ENCODE measurements at places on chromosomes 7 and 10.

- no peak for DNase-seq
These were observed 340.8 kb downstream of the PHTF2 start for GRCh38 chr7:78139335-78139734.

GRCh38 chr7:25429731-25430130 lies 201.4 kb upstream of the NPVF start:
- no peak for DNase-seq

DNA sequence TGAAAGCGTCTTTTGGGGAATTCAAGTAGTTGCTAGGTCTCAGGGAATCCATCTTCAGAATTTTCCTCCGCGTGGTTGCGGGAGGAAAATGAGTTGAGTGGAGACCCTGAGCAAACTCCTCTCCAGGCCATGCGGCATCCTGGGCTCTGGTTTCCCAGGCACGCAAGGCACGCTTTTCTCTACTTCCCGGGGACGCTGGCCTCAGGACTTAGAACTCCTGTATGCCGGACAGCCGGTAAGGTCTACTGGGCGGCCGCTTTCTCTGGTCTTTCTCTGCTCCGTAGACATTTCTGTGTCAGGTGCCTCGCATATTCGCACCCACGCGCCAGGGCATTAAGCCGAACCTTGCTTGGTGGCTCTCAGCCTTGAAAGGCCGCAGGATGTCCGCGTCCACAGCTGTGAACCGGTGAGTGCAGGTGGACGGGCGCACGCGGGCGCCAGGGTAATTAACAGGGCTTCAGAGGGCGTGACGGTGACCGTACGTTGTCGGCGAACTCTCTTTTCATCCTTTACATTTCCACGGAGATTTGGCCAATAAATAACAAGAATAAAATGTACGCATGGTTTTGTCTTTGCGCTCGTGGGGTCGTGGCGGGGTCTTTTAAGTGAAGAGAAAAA lies 992 bp upstream of the RBM20 start:
- no peak for DNase-seq

DNA sequence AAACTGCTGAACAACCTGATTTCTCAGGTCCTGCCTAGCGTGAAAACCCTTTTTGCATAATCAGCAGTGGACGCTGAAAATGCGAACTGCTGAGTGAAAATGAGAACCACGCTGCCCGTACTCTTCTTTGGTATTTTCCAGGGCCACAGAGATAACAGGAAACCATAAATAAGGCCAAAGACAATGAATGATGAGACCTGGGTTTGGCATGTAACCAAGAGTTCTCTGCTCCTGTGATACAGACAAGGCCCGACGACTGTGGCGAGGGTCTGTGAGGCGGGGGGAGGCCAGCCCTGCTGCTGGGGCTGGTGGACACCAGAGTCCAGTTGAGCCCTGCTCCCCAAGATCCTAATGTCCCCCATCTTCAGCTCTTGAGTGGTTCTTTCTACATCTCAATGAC lies 236.0 kb downstream of the WDR11 start:
- DNase-seq: no peak

- DNase-seq: no peak
These were observed 51.6 kb downstream of the DGKI start for GRCh38 chr7:137795211-137795610.

GRCh38 chr7:20279979-20280378 lies 50.7 kb upstream of the ITGB8 start:
- DNase-seq: no peak

GRCh38 chr10:113142601-113143362 lies 192.7 kb downstream of the TCF7L2 start:
- DNase-seq: peak; percentile 53

GRCh38 chr7:128398841-128399135 lies 11.0 kb downstream of the IMPDH1 start:
- DNase-seq: no peak

DNA sequence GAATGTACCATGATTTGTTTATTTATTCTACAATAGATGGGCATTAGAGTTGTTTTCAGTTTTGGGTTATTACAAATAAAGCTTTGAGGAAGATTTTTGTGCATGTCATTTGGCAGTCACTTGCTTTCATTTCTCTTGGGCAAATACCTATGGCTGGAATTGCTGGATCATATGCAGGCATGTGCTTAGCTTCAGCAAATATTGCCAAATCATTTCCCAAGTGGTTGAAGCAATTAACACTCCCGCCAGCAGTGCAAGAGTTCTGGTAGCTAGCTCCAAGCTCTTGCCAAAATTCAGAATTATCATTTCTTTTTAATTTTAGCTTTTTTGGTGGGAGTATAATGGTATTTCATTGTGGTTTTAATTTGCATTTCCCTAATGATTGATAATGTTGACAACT lies 32.9 kb upstream of the PCBD1 start:
- no peak for DNase-seq

DNA sequence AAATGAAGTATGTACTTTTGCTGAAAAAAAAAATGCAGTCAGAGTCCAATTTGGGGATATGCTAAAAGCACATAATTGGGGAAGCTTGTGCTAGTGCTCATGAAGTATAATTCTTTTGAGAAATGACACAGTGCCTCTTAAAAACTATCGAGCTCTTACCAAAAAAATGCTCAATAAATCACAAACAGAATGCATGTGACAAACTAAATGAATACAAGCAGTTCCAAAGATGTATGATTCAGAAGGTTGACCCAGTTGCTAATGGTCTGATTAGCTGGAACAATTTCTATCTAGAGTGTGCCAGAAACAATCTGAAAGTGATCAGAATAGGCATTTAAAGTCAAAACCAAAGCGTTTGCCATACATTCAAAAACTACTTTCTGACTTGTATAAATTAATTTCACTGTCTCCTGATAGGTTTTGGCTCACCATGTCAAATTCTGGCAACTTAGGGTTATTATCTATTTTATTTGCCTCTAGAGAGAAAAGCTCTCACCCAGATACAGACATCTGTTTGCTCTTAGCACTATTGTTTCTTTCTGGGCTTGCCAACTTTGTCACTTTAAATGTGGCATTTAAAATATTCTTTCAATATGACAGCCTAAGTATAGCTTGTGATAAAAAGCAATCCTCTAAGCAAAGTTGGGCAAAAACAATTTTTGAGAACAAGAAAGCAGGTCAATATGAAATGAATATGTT lies 114.7 kb upstream of the AHR start:
- no peak for DNase-seq

DNA sequence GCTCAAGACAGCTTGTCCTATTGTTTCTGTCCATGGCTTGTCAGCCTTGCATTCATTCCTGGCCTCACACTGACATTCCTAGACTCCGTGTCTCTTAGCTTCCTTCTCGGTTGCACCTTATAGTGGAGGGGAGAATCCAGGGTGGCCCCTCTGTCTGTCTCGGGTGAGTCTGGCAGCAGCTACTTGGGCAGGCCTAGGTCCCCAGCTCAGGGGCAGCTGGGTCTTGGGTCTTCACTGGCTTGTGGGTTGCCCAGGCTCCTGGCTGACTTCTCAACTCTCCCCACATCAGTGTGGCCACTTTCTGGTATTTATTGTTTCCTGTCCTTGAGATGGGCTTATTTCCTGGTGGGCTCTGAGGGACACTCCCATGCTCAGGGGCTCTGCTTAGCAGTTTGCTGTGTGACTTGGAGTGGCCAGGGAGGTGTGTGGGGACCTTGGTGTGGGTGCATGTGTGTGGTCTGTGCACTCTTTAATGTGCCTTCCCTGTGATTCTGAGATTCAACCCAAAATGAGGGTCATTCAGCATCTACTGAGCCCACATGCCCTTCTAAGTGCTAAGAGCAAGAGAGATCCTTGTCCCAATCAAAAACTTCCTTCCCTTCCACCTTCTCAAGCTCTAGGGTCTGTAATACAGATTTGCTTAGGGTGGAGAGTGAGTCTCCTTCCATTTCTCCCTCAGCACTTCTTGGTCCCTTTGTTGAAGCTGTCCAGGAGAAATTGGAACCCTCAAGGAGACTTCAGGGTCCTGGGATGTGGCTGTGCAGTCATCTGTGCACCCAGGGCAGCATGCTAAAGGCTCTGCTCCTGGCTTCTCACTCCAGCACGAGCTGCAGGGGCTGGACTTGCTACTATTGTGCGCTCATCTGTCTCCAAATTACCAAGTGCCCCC lies 20.1 kb downstream of the UPP1 start:
- DNase-seq: no peak

DNA sequence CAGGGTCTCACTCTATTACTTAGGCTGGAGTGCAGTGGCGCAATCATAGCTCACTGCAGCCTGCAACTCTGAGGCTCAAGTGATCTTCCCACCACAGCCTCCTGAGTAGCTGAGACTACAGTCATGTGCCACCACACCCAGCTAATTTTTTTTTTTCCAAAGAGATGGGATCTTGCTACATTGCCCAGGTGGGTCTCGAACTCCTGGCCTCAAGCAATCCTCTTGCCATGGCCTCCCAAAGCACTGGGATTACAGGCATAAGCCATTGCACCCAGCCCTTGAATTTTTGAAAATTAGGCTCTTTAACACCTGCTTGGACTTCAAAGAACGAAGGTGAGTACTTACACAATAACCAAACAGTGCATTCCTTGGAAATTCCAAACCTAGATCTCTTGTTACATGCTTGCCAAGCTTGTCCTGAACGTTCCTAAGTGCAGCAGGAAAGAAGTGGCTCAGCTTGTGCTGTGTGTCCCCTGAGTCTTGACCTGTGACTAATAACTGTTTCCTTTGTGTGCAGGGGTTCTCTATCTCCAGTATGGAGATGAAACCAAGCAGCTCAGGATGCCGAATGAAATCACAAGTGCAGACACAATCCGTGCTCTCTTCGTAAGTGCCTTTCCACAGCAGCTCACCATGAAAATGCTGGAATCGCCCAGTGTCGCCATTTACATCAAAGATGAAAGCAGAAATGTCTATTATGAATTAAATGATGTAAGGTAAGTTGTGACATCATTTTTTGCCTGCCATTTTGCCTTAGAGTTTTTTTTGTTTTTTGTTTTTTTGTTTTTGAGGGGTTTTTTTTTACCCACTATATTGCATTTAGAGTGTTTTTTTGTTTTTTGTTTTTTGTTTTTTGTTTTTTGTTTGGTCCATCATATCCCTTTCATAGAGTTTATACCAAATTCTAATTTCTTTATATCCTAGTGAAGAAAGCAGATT lies 223.8 kb downstream of the KIAA1217 start:
- no peak for DNase-seq

DNA sequence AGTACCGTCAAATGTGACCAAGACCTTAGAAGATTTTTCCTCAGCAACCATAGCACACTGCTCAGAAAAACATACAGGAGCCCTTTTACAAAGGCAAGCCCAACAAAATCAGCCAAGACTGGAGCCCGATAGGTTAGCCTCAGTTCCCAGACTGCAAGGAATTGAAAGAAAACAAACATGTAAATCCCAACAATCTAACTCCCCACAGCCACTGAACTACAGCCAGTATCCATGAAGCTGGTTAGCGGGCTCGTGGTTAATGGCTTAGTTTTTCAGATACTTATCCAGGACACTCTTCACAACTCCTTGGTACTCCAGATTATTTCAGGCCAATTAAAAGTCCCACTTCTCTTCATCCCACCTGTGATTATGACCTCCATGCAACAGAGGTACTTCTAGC lies 201.6 kb downstream of the IPMK start:
- DNase-seq: no peak

DNA sequence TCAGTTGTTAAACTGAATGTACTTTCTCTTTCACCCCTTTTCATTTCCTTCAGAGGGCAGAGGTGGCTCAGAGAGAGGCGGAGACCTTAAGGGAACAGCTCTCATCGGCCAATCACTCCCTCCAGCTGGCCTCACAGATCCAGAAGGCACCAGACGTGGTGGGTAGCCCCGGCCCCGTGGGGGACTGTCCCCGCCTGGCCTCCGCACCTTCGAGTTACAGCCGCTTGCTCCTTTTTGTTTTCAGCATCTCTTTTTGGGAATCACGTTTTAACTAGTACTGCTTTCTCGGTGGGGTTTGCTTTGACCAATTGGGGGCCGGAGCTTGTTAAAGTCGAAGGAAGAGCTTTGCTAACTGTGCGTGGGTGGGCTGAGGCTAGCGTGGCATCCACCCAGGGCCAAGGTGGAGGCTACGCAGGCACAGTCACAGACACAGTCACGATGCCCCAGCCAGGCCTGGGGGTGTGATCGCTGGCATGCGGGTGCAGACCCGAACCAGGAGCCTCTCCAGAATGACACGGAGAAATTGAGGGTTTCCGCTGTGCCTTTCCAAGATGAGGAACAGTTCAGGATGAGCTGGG lies 116.2 kb upstream of the SH2B2 start:
- no peak for DNase-seq

DNA sequence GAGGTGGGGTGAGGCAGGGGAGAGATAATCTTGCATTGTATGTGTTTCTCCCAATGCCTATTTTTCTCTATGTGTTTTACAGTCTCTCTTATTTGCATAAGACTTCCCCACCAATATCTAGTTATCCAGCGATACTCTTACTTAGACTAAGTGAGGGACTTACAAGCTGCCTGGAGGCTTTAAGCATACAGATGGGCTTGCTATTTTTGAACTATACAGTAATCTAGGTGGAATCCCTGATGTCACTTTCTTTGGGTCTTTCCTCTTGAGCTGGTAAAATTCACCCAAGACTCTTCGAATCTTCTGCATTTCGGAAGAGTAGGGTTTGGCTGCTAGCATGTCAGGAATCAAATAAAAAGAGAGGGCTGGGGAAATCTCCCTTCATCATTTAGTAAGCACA lies 76.6 kb downstream of the NDUFB2 start:
- DNase-seq: no peak

- no peak for DNase-seq
These were observed 18.5 kb upstream of the EN2 start for GRCh38 chr7:155439311-155440017.

GRCh38 chr10:95295031-95295755 lies 4.4 kb upstream of the PDLIM1 start:
- no peak for DNase-seq

DNA sequence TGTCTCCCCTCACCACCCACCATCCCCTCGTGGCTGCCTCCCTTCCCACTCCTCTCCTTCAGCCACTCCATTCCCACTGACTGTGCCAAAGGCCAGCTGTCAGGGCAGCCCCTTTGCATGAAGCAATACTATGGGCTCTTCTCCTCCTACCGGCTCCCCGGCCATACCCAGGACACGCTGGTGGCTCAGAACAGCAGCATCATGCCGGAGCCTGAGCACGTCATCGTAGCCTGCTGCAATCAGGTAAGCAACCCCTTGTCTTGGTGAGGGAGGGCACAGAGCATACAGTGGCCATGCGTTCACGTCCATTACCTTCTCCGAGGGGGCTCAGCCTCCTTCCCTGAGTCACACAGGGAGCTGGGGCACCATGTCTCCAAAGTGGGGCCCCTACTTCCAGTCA lies 11.6 kb downstream of the CHAT start:
- no peak for DNase-seq

GRCh38 chr7:22234227-22234626 lies 122.7 kb downstream of the RAPGEF5 start:
- DNase-seq: no peak

DNA sequence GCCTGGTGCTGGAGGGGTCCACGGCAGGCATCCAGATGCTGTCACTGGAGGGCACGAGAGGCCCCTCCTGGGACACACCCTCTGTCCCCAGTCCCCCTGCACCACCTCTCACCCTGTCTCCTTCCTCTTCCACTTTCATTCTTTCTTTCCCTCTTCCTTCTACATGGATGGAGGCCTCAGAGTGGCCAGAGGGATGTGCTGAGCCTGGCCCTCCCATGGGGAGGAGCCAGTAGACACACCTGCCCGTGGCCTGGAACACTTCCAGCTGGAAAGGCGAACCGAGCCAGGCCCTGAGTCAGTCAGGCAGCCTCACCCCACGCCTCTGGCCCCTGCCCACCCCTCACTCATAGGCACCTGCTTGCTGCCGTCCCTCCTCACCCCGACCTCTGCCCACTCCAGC lies 55.9 kb upstream of the MXI1 start:
- DNase-seq: peak; percentile 50

- no peak for DNase-seq
These were observed 24.2 kb upstream of the MGMT start for GRCh38 chr10:129442866-129443265.
